Uterus (tissue), 4 donors: ENCODE measurements at places on chromosomes 6 and 20. TPM values are rescaled to one million over a fixed set of nuclear protein-coding genes. Genes with fewer than 3 reads are reported as not detected.

DNA sequence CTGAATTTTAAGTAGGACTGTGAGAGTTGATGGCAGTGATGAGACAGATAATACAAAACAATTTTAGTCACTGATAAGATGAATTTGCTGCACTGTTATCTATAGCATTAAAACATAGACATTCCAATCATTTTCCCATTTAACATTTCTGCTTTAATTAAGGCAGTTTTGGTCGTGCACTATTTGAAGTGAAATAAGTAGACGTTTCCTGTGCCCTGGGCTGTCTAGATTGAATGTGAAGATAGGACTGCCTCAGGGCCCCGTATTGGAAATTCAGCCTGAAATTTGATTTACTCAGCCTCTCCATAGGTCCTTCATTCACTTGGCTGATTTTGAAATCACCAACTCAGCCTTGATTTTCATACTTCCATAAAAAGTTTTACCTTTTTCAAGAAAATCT lies 48.3 kb downstream of the ARID1B start:
- no peak for DNase-seq

- no peak for DNase-seq
These were observed 816.5 kb downstream of the KIF16B start for GRCh38 chr20:15756754-15757115.

DNA sequence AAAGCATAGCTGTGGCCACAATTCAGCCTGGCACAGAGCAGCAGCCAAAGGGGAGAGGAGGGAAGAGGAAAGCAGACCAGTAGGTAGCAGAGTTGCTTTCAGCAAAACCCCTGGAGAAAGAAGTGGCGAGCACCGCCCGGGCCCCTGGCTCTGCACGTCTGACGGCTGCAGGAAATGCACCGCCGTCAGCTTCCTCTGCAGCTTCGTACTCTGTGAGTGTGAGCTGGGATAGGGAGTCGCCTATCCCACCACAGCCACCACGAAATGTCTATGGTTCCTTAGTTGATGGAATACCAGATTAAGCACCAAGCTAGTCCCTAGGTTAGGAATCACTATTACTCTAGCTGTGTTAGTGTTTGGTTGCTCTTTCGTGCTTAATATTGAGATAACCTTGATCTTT lies 79.9 kb upstream of the NAA20 start:
- DNase-seq, result no peak

DNA sequence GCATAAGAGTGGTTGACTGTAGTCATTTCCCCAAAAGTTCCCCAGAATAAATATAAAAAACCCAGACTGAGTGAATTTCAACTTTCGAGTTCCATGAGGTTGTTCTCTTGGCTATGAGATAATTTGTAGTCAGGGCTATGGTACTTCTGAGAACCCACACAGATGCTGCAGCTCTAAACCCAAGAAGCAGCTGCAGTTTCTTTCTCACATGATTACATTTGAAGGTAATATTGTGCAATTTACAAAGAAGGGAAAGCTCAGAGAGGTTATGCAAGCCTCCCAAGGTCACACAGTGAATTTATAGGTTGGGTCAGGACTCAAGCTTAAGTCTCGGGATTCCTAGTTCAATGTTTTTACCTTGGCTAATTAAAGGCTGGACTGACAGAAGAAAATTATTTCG lies 29.7 kb upstream of the CD93 start:
- no peak for DNase-seq

POLH gene
- 7.9 TPM for total RNA-seq

DNA sequence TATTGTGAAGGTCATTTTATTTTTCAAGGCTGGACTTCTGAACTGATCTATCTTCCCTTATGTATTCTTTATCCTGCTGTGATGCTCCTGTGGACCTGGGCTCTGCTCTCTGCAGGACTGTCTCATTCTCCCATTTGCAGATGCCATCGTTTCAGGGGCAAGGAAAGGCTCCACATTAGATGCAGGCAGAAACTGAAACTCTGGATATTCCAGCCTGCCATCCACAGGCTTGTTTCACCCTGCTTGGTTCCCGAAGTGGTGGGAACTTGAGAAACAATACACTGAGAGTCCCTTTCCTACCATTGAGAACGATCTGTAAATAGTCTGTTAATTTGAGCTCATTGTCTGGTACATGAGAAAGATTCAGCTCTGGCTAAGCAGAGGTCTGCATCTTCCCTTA lies 197.5 kb upstream of the MAN1A1 start:
- no peak for DNase-seq
